ENCODE measurements at places on chromosomes 3 and 15.

DNA sequence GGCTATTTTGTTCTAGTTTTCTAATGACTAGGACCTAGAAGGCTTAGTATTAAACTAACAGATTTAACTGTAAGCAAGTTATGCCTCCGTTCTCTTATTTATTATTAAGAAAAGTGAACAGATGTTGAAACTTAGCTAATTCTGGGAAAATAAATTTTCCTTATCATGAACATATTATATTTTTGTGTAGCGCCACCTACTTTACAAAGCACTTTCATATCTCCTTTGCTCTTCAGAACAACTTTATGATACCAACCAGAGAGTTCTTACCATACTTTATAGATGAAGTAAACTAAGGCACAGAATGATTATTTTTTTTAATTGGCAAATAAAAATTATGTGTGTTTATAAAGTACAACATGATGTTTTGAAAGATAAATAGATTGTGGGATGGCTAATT is 59.4 kb downstream of the NME9 start:
- no peak for DNase-seq

DNA sequence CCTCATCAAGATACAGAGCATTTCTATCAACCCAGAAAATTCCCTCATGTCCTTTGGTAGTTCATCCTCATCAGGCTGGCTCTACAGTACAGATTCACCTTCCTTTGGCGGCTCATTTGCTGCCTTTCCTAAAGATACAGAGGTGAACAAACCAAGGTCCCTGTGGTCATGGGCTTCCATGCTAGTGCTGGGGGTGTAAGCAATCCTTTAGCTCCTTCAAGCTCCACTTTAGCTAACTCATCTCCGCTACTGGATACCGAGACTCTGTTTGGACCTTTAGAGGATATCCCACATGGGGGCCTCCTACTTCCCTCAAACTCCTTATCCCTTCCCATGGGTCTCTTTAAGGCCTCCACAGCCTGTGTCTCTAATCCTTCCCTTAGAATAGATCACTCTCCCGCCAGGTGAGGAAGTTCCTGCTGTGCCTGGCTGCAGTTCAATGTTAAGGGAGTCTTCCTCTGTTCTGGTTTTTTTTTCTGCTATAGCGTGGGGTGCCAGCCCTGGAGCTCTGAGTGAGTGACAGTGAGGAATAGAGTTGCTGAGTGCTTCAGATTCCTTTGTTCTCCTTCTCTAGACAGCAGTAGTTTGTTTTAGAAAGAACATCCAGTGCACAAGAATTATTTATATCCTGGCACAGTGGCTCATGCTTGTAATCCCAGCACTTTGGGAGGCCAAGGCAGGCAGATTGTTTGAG is 30.7 kb downstream of the CLEC3B start:
- DNase-seq = no peak

- DNase-seq = no peak
Measured at GRCh38 chr15:76336254-76337058, at the start of gene ISL2. ISL2 (plus strand) TSS chr15:76336773; CDS start chr15:76336884, 111 bp downstream.

DNA sequence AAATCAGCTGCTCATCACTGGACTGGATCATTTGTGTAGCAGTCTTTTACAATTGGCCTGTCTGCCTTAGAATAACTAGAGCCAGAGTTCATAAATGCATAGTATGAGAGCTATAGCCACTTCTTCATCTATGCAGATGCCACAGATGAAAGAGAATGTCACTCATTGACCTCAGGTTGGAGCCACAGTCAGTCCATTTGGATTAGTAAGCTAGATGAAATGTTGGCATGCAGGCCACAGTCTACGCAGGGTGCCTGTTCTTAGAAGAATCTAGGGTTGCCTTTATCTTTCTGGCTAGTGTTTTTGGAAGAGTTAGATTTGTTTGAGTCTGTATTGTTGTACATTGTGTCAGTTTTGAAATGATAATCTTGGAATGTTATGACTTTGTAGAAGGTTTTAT is 25.4 kb upstream of the EDEM1 start:
- no peak for DNase-seq

- DNase-seq = no peak
Measured at GRCh38 chr3:180229113-180229512, 192.4 kb upstream of the PEX5L start.
